ENCODE measurements at places on chromosomes 12 and 14. TPM values are rescaled to one million over a fixed set of nuclear protein-coding genes. Genes with fewer than 3 reads are reported as not detected.

The TAS2R9 gene
- not detected for total RNA-seq

GRCh38 chr12:107684990-107685359 lies 624 bp upstream of the PWP1 start:
- H3K36me3 ChIP-seq, result no peaks in the 10 kb centered on the region
- peak overlapping the region; percentile 71 for H3K27ac ChIP-seq
- DNase-seq, result no peak
- H3K4me1 ChIP-seq, result peaks cover 6% of the 10 kb centered on the region
- H3K27me3 ChIP-seq, result 0 out of 2 replicates have a peak, but pooled peaks cover 4% of the 10 kb centered on the region
- peak overlapping the region; percentile 64 for H3K4me3 ChIP-seq

GRCh38 chr14:46053221-46053620 lies 598.4 kb downstream of the RPL10L start:
- no peak overlapping the region for H3K4me3 ChIP-seq
- no peak overlapping the region for H3K27ac ChIP-seq
- H3K4me1 ChIP-seq, result no peaks in the 10 kb centered on the region

- no peak overlapping the region for H3K27ac ChIP-seq
- H3K4me3 ChIP-seq, result no peak overlapping the region
- DNase-seq, result no peak
- no peaks in the 10 kb centered on the region for H3K27me3 ChIP-seq
Observed at GRCh38 chr12:104578453-104578852, 121.7 kb downstream of the CHST11 start.

- no peaks in the 10 kb centered on the region for H3K27me3 ChIP-seq
- DNase-seq, result no peak
- no peaks in the 10 kb centered on the region for H3K4me1 ChIP-seq
Observed at GRCh38 chr14:53325176-53325806, 172.2 kb upstream of the DDHD1 start.

All from PC-9 (cell line).